ENCODE measurements at places on chromosomes 6 and 20.
A peak's percentile ranks its signal among the peaks of the same experiment; 100 is the strongest.

GRCh38 chr6:158909938-158910337, 90.1 kb downstream of the RSPH3 start:
- no peak for DNase-seq

DNA sequence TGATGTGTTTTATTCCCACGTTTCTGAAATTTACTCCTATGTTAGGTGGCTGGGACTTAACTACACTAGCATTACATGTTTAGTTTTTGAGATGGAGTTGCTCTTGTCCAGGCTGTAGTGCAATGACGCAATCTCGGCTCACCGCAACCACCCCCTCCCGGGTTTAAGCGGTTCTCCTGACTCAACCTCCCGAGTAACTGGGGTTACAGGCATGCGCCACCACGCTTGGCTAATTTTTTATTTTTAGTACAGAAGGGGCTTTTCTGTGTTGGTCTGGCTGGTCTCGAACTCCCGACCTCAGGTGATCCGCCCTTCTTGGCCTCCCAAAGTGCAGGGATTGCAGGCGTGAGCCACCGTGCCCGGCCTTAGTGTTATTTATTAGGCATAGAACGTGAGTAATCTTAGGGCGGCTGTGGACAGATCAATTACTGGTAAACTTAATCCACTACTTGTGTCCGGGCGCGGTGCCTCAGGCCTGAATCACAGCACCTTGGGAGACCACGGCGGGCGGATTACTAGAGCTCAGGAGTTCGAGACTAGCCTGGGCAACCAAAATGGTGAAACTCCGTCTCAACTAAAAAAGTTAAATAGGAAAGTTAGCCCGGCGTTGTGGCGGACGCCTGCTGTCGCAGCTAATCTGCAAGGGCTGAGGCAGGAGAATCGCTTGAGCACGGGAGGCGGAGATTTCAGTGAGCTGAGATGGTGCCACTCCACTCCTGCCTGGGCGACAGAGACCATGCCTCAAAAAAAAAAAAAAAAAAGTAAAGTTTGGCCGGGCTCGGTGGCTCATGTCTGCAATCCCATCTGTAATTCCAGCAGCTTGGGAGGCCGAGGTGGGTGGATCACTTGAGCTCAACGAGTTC, 123.7 kb upstream of the BTN3A2 start:
- DNase-seq: peak; percentile 52

DNA sequence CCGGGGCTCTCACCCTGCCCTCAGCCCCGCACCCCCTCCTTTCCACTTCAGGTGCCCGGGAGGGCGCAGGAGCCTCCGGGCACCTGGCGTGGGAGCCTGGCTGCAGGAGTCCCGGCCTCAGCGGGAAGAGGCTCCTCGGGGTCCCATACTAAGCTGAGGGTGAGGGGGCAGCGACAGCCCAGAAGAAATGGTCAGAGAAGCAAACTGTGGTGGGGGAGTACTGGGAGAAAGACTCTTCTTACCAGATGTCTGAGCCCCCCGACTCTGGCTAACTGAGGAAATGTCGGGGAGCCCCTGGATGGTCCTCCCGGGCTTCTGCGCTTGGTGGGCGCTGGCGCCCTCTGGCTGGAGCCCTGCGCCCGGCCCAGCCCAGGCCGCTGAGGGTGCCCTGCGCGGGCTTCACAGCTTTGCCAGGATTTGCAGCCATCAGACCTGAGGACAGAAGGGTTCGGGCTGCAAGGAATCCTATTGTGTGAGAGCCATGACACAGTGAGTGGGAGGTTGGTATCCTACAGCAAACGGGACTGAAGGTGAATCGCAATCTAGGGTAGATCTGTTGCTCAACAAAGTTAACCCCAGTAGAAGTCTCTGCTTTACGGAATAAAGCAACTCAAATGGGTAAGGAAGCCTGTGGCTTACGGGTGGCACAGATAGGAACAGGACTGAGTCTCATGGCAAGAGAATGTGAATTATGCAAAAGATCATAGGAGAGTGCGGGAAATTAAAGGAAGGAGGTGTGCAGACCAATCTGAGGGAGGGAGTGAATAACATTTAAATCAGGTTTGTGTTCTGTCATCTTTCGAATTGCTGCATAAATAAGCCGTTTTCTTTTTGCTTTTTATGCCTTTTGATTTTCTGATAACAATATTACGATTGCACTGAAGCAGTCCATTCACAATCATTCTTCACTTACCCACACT, 639 bp upstream of the RCAN2 start:
- DNase-seq: no peak

DNA sequence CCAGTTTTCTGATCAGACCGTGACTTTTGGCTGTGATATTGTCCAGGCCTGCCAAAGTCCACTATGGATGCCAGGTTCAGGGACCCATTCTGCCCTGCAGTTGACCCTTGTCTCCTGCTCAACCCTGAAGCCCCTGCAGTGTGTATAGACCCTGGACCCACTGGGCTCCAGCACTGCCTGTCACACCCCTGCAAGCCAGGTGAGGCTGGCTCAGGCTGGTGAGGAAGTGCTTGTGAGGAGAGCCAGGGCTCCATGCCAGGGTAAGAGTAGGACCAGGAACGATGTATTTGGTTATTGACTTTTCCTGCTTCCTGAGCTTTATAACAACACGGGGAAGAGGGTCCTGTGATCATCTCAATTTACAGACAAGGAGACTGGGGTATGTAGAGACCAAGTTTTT, 19.1 kb upstream of the CD93 start:
- DNase-seq: no peak

Measured in activated CD4-positive, alpha-beta T cell treated with anti-CD3 and anti-CD28 coated beads for 24 hours (primary cell).